ENCODE measurements at places on chromosomes 2 and 18.

DNA sequence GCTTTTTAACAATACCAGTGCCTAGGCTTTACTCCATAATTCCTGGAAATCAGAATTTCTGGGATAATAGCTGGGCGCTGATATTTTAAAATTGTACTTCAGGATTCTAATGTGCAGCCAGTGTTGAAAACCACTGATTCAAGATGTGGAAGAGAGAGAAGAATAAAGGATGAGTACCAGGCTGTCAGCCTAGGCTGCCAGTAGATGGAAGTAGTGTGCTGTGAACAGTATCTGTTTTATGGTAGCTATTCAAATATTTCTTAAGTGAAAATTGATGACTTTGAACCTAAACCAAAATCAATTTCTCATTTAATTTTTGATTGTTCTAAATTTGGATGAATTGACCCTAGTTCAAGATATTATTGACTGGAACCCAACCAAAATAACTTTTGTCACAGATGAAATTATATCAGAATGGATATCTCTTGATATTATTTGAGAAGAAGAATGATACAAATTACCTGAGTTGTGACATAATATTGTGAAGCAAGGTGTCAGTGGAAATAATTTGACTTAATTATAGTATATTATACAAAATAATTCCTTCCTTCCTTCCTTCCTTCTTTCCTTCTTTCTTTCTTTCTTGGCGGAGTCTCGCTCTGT is 88.0 kb downstream of the COMMD1 start:
- peak; percentile 34 for DNase-seq

- no peak for DNase-seq
Observed at GRCh38 chr18:13382366-13382953, 163.9 kb downstream of the LDLRAD4 start.

DNA sequence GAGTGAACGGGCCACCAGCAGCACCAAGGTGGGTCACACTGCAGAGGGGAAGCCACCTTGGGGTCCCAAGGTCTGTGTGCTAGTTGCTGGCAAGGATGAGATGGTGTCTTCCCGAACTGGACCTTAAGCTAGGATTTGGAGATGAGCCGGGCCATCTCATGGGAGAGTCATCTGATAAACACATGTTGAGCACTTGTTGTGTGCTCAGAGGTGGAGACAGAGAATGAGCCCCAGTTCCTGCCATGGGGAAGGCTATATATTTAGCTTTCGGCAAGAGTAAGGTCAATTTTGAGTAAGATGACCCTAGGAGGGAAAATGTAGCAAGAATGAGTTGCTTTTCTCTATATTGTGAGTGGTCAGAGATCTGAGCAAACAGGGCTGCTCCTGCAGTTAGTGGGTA is 41.4 kb upstream of the RPL31 start:
- DNase-seq: no peak

GRCh38 chr2:86789687-86790133 is 1.0 kb downstream of the CD8A start:
- no peak for DNase-seq

GRCh38 chr2:218186876-218187275 is 20.1 kb upstream of the CXCR1 start:
- no peak for DNase-seq

All from NCI-H1092 treated with DMSO at 0.1 percent for 48 hours (cell line).